Activated CD8-positive, alpha-beta memory T cell treated with anti-CD3 and anti-CD28 coated beads for 1 hour (primary cell): ENCODE measurements at places on chromosomes 5 and 9.

DNA sequence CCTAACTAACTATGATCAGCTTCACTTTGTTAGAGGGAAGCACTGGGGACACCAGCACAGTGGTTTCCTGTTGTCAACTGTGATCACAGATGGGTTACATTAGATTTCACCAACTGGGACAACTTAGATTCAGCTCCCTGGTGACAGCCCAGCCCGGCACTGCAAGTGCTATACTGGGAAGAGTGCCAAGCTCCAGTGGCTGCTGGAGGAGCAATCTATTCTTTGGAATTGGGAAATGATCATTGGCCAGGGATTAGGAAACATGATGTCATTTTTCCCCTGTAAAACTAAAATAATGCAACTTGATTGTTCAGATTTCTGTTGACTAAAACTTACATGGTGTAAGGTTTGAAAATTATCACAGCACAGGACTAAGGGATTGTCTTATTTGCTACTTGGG is 33.2 kb downstream of the PTGR1 start:
- no peak for DNase-seq

- no peak for DNase-seq
Observed at GRCh38 chr5:5145651-5146529, 5.8 kb downstream of the ADAMTS16 start.

DNA sequence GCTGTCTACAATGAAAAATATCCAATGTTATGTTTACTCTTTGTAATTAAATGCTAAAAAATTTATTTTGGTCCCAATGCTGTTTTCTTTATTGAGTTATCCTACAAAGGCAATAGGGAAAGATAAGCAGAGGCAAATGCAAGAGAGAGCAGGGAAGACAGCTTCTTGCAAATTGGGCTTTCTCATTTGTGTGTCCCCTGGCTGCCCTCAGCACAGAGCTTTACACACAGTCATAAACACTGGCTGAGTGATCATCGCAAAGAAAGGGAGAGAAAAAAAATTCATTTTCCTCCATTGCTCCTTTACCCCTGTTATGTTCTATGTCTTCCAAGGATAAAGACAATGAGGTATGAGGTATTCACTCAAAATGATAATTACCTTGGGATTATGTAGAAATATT is 2.3 kb upstream of the TSSK1B start:
- no peak for DNase-seq

- no peak for DNase-seq
Observed at GRCh38 chr5:76219636-76220035, 136.5 kb downstream of the SV2C start.

- DNase-seq, result no peak
Observed at GRCh38 chr5:104977529-104977928, 1414.9 kb upstream of the NUDT12 start.

GRCh38 chr9:15423231-15423985 is 732 bp downstream of the SNAPC3 start:
- no peak for DNase-seq

DNA sequence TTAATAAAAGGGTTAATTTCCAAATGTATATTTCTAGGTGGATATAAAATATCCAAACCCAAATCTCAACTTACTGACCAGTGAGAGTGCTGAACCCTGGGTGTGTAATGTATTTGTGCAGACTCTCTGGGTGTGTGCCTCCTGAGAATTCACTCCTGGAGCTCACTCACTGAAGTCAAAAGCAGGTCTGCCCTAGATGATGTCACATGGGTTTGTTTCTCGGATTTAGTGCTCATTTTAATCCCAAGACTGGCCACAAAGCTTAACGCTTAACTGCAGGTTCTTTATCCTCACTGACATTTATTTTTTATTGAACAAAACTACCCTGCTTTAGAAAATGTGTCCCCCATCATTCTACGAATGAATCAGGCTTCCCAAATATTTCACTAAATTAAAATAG is 179.4 kb downstream of the PPP2R2B start:
- no peak for DNase-seq

GRCh38 chr5:83227611-83228010 is 150.3 kb downstream of the XRCC4 start:
- no peak for DNase-seq

DNA sequence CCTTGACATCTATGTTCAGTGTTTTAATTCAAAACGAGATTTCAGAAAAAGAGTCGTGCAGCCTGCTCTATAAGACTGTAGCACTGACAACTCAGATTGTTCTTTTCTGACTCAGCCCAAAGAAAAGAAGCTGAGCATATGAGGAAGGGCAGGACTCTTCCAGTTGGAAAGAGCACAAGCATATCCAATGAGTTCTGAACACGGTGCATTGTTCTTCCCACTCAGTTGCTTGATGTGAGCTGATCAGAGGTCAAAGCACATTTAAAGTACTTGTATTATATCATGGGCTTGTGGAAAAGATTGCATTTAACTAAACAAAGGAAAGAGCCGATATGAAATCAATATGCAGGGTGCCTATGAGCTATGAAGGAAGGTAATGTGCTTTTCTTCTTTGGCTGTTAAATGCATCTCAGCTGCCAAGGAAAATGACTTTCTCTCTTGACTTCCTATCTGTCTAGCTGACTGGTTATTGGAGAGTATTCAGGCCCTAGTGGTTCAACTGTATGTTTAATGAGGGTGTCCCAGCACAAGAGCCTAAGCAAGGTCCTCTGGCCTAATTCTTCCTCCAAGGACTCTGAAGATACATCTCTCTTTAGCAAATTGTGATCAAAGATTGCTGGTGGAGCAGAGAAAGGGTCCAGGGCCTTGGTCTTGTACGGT is 226.6 kb upstream of the PPP1R2B start:
- no peak for DNase-seq

DNA sequence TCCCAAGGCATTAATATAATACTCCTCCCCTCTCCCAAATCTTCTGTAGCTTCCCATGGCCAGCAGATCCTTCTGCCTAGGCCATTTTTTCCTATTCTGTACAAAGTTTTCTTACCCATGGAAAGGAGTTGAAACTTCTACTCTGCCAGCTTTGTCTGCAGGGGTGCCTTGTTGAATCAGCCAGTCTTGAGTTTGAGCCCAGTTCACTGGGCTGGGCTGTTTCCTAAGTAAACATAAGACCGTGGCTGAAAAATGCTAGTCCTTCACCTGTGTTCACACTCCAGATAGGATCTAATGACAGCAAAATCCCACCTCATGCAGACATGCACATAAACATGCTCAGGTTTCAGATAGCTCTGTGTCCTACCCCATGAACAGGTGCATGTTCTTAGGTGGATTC is 10.4 kb downstream of the TEX48 start:
- DNase-seq, result no peak

DNA sequence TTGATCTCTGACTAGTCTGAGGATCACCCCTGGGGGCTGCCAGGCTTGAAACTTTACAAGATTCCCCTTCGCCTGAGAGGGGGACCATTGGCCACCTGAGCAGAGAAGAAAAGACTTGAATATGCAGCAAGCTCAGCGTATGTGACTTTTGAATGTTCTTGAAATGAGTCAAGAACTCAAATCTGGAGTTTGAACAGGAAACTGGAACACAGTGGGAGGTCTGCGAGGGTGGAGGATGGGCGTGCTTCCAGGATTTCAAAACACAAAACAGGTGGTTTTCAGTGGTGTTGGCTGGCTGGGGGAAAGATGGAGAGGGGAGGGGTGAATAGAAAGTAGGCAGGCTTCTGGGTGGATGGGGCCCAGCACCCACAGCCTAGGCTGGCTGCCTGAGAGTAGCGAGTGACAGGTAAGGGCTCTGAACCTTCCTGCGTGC is 40.6 kb downstream of the TMEM174 start:
- no peak for DNase-seq
